ENCODE measurements at places on chromosomes 12 and 14.

DNA sequence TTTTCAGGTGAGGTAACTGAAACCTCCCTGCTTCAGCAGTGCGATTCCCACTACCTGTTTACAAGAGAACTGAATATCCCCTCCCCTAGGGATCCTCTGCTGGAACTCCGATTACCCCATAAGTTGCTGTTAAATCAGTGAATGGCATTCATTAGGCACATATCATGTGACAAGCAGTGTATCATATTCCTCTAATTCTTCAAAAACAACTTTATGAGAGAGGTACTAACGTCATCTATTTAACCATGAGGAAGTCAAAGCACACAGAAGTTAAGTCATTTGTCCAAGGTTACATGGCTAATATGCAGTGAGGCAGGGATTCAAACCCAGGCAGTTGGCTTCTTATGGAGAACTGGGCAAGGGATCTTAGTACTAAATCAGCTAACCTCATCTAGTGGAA, 43.9 kb upstream of the PCED1B start:
- no peak for DNase-seq

GRCh38 chr12:10362828-10363657, 26.8 kb downstream of the KLRK1 start:
- no peak for DNase-seq

GRCh38 chr12:104175726-104176247, 37.8 kb upstream of the NFYB start:
- no peak for DNase-seq

GRCh38 chr12:12334367-12335040, 15.5 kb downstream of the MANSC1 start:
- peak; percentile 70 for DNase-seq

- no peak for DNase-seq
Measured at GRCh38 chr12:71900091-71900490, 38.6 kb upstream of the TPH2 start.

DNA sequence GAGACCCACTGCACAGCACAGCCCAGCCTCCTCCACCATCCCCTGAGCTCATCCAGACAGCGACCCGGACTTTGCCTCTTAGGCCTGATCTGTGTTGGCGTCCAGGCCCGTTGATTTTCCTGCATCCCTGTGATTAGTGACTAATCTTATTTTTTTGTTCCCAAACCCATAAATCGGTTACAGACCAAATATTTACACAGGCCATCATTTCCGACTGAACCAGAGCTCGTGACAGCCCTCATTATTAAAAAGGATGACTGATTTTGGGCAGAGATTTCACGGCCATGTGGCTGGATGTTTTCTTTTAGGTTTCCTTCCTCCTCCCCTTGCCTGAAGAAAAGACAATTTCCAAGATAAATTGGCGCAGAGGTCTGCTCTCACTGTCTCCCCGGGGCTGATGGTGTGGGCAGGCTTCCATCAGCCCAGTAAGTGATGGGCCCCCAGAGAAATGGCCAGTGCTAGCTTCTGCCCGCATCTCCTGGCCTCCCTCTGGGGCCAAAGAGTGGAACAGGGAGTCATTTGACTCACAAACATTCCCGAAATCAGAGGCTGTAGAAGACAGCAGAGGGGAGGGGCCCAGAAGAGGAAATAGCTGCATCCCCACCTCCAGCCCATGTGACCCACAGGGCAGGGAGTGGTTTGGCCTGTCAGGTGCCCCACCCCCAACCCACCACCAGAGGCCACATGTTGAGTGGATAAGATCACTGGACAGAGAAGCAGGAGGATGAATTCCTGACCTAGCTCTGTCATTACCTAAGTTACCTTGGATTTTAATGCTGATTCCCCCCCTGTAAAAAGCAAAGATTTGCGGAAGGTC, 283.5 kb downstream of the KSR2 start:
- no peak for DNase-seq

DNA sequence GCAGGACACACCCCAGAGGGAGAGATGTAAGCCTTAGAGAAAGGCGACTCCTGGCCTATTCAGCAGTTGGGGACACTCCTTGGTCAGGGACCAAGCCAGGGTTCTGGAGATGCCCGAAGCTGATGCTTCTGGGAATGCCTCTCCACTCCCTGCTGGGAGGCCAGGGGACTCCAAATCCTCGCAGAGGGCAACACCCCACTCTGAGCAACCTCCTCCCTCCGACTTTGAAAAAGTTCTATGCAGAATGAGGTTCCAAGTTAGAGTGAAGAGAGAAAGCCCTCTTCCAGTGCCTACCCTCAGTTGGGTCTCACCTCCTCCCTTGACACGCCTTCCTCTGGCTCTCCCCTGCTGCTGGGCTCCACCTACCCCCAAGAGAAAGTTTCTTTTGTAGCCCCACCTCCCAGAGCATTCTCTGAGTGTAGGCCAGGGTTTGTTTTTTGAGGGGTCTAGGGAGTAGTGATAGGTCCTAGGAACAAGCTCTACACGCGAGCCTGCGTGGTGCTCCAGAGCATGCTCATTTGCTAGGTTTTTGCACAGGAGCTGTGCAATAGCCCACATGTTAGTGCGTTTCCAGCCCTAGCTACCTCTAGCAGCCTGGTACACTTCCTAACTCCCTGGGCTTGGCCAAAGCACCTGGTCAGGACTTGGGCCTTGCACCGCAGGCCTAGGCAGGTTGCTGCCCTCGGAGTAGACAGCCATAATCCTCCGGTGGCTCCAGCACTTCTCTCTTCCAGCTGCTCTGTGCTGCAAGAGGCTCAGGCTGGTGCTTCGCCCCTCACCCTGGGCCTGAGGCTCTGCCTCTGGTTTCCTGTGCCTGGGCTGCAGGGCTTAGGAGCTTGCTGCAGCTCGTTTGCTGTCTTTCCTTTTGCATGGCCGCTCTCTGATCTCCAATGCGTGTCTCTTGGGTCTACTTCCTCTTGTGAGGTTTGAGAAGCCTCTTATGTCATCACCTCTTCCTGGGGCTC, 590 bp upstream of the CEBPE start:
- DNase-seq, result peak; percentile 66

- no peak for DNase-seq
Measured at GRCh38 chr12:130351326-130351725, 13.6 kb downstream of the PIWIL1 start.

DNA sequence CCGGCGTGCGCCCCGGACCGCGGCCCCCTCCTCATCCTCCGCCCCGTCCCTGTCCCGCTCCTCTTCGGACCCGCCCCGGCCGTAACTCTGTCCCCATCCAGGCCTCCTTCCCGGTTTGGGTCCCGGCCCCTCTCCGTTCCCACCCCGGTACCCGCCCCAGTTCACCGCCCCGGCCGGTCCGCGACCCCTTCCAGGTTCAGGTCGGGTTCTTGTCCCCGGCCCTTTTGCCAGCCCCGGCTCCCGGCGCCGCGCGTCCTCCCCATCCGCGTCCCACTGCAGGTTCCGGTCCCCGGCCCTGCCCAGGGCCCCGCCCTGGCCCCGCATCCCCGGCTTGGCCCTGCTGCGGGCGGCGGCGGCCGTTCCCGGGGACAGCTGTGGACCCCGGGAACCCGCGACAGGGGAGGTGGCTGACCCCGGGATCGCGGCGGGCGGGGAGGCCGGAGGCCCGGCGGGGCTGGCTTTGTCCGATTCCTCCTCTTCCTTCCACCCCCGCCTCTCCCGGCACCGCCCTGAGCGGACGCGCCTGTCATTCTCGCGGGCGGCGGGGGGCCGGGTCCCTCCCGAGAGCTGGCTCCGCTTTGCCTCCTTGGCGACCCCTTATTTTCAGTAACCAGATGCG, 601 bp downstream of the KLC1 start:
- DNase-seq, result peak; percentile 72

- peak; percentile 61 for DNase-seq
Measured at GRCh38 chr12:47397664-47398281, 308.1 kb downstream of the RPAP3 start.

GRCh38 chr14:60705100-60705499, 19.1 kb downstream of the SIX4 start:
- DNase-seq, result no peak

DNA sequence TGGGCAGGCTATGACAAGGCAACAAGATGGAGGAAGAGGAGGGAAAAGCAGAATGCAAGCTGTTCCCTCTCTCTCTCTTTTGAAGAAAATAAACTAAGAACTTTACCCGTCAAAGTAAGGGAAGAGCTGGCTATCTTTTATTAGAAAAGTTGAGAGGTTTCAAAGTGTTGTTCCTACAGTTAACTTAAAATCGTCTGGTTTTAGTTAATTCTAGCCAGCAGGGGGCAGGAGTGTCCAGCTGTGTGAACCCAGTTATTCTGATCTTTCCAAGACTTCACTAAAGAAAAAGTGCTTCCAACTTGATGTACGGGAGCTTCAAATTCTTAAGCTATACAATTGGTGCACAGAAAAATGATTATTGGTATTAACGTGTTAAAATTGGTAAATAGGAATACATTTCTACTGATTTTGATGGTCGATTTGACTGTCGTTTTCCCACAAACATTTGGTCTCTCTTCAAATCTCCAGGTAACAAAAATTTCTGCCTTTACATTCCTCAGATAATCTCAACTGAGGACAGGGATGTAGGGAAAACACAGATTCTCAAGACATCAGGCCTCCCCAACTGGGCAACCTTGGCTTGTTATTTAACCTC, 28.4 kb upstream of the MON2 start:
- DNase-seq, result peak; percentile 61

- DNase-seq, result no peak
Measured at GRCh38 chr12:64808110-64808509, 16.3 kb upstream of the TBC1D30 start.

DNA sequence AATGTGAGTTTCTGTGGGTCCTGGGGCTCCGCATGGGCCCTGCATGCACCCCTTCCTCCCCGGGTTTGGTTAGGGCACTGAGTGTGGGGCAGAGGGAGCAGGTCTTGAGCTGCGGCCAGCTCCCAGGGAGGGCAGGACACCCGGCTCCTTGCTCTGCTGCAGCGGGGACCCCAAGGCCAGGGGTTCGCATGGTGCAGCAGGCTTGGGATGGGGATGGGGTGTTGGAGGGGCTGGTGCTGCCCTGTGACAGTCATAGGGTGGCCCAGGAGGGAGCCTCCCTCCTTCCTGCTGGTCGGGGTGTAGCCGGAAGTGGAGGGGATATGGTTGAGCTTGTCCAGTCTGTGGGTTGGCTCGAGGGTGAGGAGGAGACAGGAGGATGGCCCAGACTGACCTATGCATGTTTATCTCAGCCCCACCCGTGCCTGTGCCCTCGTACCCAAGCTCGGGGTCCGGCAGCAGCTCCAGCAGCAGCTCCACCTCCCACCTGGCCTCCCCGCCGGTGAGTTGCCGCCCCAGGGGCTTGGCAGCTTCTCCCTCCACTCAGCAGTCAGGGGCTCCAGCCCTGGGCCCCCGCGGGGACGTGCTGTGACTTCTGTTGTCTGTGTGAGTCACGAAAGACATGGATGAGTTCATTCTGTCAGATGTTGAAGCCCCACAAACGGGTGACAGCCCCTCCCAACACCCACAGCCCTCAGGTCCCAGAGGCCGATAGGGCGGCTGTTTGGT, 16.0 kb downstream of the ULK1 start:
- no peak for DNase-seq

GRCh38 chr12:77777274-77777673, 53.4 kb upstream of the NAV3 start:
- DNase-seq, result no peak

DNA sequence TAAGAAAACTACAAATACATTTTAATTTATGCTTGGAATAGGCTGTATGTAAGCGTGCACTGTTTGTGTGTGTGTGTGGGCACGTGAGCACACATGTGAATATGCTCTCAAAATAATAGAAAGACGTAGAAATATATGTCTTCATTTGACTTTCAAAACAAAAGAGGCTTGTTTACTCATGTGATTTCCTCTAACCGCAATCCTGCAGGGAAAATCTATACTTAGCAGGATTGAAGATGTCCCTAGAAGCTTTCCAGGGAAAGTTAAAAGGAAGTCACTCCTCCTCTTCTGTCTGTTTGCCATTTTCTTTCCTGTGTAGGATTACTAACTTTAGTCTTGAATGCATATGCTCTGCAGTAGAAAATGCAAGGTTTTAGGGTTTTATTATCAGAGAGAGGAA, 404.7 kb downstream of the MDGA2 start:
- no peak for DNase-seq

DNA sequence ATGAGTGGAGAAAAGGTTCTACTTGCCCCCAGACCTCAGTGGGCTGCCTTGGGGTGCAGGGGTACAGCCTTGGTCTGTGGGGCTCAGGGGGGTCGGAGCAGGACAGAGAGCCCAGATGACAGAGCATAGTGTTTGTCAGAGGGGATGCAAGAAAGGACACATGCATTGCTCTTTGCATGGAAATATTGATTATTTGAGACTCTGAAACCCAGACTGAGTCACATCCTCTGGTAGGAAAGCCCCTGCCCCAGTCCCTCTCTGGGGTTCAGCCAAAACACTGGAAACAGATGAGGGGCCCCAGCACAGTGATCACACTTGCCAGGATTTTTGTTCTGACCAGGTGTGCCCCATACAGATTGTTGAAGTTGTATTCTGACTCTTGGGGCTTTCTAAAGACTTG, 1094.4 kb downstream of the BCL11B start:
- peak; percentile 54 for DNase-seq

DNA sequence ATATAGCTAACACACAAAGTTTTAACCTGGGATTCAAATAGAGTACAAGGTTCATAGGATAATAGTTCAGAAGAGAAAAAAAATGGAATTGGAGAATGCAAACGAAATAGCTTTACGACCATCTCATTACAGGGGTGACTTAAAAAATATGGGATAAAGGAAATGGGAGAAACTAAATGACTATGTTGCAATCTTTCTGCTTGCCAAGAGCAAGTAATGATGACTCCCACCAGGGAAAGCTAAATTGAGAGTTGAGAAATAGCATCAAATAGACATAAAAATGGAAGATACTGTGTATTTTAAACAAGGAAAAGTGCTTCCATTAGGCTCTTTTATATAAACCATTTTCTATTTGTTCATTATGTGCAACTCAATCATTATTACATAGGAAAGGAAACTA, 155.7 kb upstream of the ATXN7L3B start:
- no peak for DNase-seq

- DNase-seq, result no peak
Measured at GRCh38 chr12:114134922-114135321, 168.8 kb upstream of the RBM19 start.

GRCh38 chr12:106815741-106816140, 41.3 kb downstream of the RIC8B start:
- no peak for DNase-seq

- no peak for DNase-seq
Measured at GRCh38 chr12:118109088-118109487, 5.3 kb upstream of the VSIG10 start.

DNA sequence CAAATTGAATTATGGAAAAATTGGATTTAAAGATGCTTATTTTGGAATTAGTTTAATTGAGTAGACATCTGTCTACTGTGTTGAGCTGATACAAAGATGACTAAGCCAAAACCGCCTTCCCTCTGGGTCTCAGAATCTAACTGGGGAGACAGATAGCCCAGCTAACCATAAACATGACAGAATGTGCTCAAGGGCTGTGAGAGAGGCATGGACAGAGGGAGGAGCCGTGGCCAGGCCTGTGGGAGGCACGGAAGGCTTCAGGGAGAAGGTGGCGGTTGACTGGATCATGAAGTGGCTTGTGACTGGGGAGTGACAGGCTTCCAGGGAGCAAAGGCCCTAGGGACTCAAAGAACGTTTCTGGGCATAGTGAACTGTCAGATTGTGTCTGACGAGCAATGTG, 74.6 kb downstream of the DACT1 start:
- no peak for DNase-seq

GRCh38 chr12:110286623-110287022, 5.6 kb downstream of the ATP2A2 start:
- no peak for DNase-seq
